Renal cortex interstitium (tissue), 15 donors: ENCODE measurements at places on chromosomes 4 and X. TPM values are rescaled to one million over a fixed set of nuclear protein-coding genes. Genes with fewer than 3 reads are reported as not detected.

GRCh38 chr4:169249214-169249973, 21.4 kb downstream of the SH3RF1 start:
- DNase-seq, result no peak

DNA sequence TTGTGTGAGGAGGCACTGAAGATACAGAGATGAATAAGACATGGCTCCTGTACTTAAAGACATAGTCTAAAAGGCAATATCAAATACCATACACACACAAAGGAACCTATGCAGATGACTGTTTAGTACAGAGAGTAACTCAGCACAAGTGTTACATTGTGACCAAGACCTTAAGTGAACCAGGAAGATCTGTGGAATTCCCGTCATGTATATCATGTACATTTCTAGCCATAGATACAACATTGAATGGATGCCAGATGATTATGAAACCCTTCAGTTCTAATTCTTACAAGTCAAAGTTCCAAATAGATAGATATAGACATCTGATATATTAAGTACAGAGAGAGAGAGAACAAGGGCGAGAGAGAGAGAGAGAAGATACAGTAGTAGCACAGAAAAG, 73.2 kb downstream of the PAK3 start:
- no peak for DNase-seq

DNA sequence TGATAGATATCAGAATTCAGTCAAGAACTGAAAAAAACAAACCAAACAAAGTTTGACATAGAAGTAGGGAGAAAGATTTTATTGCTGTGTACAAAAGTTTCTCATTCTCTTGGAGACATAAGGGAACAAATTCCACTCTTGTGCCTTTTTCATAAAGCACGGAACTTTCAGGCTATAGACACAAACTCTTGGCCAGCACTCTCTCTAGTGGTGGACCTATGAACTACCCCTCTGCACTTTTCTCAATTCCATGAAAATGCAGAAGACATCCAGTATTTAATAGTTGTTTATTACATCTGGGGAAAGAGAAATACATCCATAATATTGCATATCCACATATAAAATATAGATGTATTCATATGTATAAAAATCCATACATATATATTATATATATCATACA, 291.6 kb upstream of the HS3ST1 start:
- DNase-seq, result no peak

DNA sequence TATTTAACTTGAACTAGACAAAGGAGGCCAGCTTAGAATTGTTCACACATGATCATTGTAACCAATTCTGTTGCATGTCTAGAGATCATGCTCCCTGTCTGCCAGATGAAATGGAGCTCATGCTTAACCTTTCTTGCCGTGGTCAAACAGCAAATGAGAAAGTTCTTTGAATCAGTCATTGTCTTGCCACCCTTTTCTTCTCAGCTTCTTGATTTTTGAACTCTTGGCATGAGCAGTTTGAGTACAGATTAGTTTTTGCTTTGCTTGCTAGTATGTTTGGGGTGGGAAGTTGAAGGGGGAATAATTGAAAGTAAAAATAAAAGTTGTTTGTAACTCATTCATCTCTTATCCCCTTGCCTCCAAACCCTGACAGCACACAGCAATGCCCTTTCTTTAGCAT, 4.7 kb downstream of the MTM1 start:
- no peak for DNase-seq

GRCh38 chrX:51614353-51615012, 4.2 kb downstream of the CENPVL3 start:
- DNase-seq, result peak; percentile 7

DNA sequence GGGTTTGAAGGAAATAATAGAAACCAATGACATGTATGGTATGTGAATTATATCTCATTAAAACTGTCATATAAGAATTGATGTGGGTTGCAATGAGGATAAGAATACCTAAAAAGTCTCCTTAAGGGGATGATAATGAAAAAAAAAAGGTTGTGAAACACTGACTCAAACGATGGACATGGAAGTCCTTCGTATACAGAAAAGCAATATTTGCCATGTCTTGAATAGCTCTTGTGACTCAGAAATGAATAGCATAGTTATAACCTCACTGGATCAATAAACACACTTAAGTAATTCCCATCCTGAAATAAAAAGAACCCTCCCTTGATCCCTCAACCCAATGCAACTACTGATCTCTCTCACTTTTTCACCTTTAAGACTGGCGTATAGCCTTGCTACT, 89.7 kb downstream of the OPHN1 start:
- no peak for DNase-seq

GRCh38 chrX:130216320-130216719, 44.6 kb downstream of the RAB33A start:
- no peak for DNase-seq

DNA sequence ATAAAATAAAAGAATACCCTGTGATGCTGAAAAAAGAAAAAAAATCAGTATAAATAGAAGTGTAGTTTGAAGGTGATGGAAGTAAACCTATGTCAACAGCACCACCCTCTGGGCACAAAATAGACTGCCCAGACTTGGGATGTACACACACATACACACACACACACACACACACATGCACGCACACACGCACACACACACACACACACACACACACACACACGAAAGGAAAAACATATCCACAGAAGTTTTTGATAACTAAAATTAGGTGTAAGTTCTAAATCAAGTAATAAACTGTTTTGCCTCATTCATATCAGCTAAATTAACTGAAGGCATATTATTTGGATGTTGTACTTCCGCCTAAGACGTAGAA, 40.5 kb downstream of the ANXA5 start:
- DNase-seq, result peak; percentile 36

- DNase-seq, result no peak
Measured at GRCh38 chr4:10120943-10121567, 4.5 kb upstream of the WDR1 start.

DNA sequence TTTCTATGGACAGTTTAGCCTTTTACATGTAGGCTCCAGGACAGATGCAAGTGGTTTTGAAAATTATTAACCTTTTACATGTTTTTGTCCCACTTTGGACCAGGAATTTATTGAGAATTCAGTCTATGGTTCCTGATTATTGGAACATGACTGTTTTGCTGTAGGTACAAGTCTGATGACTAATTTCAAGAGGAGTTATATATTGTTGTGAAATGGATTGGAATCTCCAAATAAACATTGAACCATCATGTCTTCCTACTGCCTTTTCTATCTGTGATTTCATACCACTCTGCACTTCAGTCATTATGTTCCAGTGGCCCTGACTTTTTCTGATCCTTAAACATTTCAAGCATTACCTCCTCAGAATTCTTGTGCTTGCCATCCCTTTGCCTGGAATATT, 35.9 kb downstream of the TBC1D19 start:
- no peak for DNase-seq

GRCh38 chrX:101708163-101708562, 48.5 kb upstream of the ARMCX2 start:
- DNase-seq, result peak; percentile 6

- DNase-seq, result no peak
Measured at GRCh38 chr4:125838202-125838601, 523.4 kb downstream of the FAT4 start.

- DNase-seq, result no peak
Measured at GRCh38 chrX:20431486-20431885, 164.8 kb upstream of the RPS6KA3 start.

DNA sequence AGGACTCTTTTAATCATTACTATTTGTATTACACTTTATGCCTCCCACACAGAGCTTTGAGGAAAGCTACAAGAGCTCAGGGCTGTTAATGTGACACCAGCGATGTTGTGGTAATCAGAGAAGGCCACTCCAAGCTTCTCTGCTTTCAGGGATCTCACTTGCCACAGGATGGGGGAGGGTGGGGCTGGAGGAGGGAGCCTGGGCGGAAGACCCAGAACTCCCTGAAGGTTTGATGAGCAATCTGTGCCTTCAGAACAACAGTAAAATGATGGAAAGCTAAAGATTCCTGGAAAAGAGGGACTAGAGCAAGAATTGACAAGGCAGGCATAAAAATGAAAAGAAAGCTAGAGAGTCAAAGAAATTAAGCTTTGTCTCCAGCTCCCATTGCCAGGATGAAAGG, 75.6 kb downstream of the MAML3 start:
- DNase-seq, result no peak

DNA sequence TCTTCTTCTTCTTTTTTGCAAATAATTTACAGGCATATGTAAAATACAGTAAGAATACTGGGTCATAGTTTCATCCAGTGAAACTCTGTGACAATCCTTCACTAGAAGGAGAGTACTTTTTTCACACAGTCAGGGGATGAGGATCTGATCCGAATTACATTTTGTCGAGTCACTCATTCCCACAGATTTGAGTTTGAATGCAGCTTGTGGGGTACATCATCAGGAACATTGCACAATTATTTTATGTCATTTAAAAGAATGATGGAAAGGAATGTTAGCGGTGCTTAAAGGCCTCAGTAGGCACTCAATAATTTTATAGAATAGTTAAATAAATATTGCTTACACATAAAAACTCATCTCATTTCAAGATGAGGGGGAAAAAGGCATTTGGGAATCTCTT, 88.6 kb downstream of the CHRNA9 start:
- DNase-seq, result no peak

DNA sequence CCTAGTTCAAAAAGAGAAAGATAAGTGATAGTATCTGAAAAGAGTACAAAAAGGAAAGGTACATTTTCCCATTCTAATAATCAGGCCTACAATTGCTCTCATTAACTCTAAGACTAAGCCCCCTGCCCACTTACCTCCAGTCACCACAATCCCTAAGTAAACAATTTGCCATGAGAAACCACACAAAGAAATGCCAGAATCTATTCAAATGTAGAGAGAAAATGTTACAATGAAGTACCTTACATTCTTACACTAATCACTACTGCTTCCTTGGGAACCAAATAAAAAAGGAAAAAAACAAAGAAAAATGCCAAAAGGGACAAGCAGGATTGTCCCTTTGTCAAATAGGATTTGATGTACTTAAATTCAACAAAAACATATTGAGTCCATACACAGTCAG, 188.2 kb upstream of the NRK start:
- no peak for DNase-seq

GRCh38 chr4:142917678-142918077, 71.6 kb upstream of the INPP4B start:
- no peak for DNase-seq

GRCh38 chr4:75848891-75849290, 53.4 kb downstream of the PPEF2 start:
- no peak for DNase-seq

GRCh38 chrX:21374994-21375707, 933 bp downstream of the CNKSR2 start:
- no peak for DNase-seq

GRCh38 chrX:132180929-132181328, 38.3 kb downstream of the RAP2C start:
- DNase-seq, result no peak

DNA sequence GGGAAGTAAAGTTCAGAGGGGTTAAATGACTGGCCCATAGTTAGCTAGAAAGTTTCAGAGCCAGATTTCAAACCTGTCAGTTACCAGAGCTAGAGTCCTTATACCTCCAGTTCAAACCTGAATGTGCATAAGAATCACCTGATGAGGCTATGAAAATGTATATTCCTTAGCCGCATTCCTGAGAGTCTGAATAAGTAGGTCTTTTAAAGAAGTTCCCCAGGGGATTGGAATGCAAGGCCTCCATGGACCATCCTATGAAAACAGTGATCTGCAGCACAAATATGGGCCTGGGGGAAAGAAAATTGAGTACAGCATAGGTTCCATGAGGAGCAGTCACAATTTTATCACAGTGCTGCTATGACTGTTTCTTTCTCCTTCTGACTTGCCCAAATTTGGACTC, 263.9 kb upstream of the CXorf66 start:
- DNase-seq, result no peak

DNA sequence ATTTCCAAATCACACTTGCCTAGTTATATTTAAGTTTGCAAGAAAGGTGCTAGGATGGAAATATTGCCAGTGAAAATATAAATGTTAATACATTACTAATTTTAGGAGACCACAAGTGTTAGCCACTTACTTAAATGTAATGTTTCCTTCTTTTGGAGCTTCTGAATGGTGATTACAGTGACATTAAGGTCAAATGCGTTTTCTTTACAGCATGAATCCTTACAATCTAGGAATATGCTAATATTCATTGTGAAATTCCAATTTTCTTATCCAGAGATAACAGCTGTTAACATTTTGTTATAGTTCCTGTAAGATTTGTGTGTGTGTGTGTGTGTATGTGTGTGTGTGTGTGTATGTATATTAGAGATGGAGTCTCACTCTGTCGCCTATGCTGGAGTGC, 70.2 kb upstream of the NUDT6 start:
- DNase-seq, result no peak

DNA sequence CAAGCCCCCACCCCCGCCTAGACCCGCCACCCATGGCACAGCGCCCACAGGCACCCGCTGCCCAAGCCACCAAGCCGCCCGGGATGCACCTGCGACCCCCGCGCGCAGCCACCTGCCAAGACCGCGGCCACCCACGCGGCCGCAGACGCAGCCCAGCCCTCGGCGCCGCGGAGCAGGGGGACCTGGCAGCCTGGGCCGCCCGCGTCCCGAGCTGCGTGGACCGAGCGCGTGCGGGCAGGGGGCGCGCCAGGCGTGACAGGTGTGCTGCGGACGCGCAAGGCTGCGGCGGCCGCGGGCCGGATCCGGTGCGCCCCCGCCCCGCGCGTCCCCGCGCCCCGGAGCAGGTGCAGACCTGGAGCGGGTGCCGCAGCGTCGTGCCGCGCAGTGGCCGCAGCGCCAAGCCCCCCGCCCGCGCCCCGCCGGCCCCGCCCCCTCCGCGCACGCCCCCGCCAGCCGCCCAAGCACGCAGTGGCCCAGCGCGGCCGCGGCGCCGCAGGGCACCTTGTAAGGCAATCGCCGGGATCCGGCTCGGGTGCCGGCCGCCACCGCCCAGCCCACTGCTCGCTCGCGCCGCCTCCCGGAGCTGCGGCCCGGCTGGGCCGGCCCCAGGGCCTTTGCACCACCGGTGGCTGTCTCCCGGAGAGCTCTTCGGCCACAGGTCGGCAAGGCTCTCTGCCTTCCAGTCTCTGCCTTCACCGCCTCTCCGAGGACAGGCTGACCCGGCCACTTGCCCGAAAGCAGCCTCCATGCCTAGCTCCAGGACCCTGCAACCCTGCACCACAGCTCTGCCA, at the start of gene PNCK:
Gene PNCK (minus strand): TSS at position 386 of the 791 bp plus-strand sequence. CDS start 737 bp downstream, outside the sequence.
- DNase-seq, result no peak

DNA sequence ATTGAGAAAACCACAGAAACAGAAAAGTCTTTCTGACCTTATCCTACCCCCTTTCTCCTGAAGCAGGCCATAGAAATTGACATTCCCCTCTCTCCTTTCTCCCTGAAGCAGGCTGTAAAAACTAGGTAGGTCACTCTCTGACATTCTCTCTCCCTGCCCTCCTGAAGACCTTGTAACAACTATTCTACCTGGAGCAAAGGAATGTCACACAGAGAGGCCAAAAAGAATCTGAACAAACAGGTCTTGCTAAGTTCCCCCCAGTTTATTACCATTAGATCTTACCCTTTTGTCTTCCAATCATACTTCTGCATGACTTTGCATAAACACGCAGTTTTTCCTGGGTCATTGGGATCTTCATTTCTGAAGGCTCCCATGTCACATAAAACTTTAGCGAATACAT, 198.3 kb upstream of the GYPA start:
- DNase-seq, result no peak

The LANCL3 gene
- 0.30 TPM for polyA plus RNA-seq

The TEX13D gene
- not detected for polyA plus RNA-seq

The NRK gene
- 13.8 TPM for polyA plus RNA-seq

The CCSER1 gene
- 18.1 TPM for polyA plus RNA-seq

The RPS6KA6 gene
- polyA plus RNA-seq, result 17.1 TPM

The SH3D19 gene
- polyA plus RNA-seq, result 27.1 TPM

The GLRA2 gene
- 0.19 TPM for polyA plus RNA-seq

The TCP11X2 gene
- polyA plus RNA-seq, result 1.5 TPM

The TNMD gene
- polyA plus RNA-seq, result 2.6 TPM

The MTMR8 gene
- 2.2 TPM for polyA plus RNA-seq

The GPR82 gene
- 0.11 TPM for polyA plus RNA-seq

The CHM gene
- polyA plus RNA-seq, result 32.7 TPM

The ATP2B3 gene
- polyA plus RNA-seq, result 0.17 TPM

The SPIN3 gene
- 22.8 TPM for polyA plus RNA-seq

The ADH7 gene
- polyA plus RNA-seq, result not detected
